Activated naive CD8-positive, alpha-beta T cell treated with anti-CD3 and anti-CD28 coated beads for 36 hours (primary cell): ENCODE measurements at places on chromosomes 6 and 20. TPM values are rescaled to one million over a fixed set of nuclear protein-coding genes. Genes with fewer than 3 reads are reported as not detected.
A peak's percentile ranks its signal among the peaks of the same experiment; 100 is the strongest.

- no peak for DNase-seq
These were observed 86.5 kb upstream of the CST7 start for GRCh38 chr20:24862606-24863005.

OTOR gene
- not detected for total RNA-seq

GRCh38 chr20:12433724-12434123 is 516.0 kb downstream of the BTBD3 start:
- no peak for DNase-seq

DNA sequence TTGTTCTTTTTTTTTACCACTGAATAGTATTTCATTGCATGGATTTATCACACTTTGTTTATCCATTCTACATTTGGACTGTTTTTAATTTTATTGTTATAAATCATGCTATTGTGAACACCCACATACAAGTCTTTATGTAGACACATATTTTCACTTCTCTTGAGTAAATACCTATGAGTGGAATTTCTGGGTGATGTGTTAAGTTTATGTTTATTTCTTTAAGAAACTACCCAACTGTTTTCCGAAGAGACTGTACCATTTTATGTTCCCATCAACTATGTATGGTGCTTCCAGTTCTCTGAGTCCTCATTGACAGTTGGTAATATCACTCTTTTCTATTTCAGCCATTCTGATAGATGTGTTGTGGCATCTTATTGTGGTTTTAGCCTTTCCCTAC is 54.0 kb downstream of the RIN2 start:
- no peak for DNase-seq

ZSWIM3 gene
- total RNA-seq, result 3.5 TPM

VWA7 gene
- total RNA-seq, result 1.7 TPM

- DNase-seq, result no peak
These were observed 79.9 kb downstream of the GCLC start for GRCh38 chr6:53464927-53465460.

EDN1 gene
- not detected for total RNA-seq

DNA sequence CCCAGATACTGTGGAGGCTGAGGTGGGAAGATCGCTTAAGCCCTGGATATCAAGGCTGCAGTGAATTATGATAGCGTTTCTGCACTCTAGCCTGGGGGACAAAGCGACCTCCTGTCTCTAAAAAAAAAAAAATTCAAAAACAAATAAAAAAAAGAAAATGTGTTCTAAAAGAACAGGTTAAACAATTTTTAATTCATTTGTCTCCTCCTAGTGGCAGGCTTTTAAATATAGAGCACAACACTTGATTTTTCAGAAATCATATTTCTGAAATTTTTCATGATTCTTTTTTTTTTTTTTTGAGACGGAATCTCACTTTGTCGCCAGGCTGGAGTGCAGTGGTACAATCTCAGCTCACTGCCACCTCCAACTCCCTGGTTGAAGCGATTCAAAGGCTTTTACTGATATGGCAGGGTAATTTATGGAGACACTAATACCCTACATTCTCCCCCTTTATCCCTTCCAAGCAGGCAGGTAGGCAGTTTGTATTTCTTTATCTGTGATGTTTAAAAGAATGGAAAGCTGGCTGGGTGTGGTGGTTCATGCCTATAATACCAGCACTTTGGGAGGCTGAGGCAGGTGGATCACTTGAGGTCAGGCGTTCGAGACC is 8.7 kb upstream of the GTF3C6 start:
- DNase-seq, result no peak

DNA sequence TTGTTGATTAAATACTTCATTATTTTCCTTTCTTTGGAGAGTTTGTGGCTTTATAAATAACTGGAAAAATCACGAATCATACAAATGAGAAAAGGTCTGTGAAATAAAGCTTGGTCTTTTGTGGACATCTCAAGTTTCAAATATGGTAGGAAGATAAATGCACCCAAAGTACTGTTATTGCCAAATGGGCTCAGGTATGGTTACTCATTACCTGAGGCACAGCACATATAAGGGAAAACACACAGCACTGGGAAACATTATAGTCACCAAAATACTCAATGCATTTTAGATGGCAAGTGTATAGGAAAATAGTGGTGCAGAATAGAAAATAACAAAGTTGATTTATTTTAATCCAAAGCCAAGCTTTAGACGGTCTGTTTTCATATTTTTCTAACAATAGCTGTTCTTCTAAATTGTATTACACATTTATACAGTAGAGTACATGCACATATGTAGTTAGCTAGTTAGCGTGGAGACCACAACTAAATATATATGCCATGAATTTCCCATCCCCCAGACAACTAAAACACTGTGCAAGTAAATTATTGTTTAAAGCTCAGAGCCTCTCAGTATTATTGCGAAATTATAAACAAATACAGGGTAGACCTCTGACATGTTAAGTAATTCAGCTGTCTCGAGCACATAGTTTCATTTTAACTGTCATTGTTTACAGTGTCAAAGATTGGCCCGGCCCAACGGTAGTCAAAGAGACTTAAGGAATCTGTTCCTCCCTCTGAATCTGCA is 336.0 kb downstream of the SYNE1 start:
- no peak for DNase-seq

DNA sequence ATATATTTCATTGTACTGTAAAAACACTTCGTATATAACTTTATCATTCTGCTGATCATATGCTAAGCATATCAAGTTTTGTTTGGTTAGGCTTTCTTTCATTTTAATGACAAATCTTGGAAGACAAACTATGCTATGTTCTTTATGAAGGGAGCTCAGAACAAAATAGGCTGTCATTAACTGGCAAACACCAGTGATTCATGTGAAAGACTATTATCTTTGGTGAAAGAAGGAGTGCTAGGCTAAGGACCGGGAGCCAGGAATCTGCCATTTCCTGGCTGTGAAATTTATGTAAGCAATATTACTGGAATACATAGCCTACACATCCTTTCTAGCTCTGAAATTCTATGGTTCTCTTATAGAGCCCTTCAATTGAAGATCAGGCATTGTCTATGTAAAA is 136.2 kb upstream of the CCN2 start:
- no peak for DNase-seq

DNA sequence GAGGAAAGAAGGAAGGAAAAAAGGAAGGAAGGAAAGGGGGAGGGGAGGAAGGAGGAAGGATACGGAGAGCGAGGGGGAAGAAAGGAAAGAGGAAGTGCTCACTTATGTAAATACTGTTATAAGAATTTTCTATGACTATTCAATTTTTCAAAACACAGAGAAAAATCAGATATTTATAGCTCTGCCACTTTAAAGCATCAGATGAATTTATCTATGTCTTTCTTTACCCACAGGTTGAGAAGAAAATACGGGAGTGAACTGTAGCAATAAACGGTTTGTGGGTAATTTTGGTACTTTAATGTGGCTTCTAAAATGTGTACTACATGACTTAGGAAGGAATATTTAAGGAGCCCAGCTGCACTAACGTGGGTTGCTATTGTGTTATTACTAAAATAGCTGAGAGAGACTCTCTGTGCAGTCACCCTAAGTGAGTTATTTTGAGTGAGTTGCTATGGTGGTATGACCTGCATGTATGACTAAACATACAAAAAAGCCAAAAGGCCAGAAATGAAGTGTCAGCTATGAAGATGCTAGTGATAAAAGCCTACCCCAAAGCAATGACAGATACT is 225.5 kb downstream of the SOD2 start:
- no peak for DNase-seq

GRCh38 chr6:34570066-34570833 is 14.1 kb upstream of the SPDEF start:
- DNase-seq, result no peak

CCM2L gene
- not detected for total RNA-seq

DNA sequence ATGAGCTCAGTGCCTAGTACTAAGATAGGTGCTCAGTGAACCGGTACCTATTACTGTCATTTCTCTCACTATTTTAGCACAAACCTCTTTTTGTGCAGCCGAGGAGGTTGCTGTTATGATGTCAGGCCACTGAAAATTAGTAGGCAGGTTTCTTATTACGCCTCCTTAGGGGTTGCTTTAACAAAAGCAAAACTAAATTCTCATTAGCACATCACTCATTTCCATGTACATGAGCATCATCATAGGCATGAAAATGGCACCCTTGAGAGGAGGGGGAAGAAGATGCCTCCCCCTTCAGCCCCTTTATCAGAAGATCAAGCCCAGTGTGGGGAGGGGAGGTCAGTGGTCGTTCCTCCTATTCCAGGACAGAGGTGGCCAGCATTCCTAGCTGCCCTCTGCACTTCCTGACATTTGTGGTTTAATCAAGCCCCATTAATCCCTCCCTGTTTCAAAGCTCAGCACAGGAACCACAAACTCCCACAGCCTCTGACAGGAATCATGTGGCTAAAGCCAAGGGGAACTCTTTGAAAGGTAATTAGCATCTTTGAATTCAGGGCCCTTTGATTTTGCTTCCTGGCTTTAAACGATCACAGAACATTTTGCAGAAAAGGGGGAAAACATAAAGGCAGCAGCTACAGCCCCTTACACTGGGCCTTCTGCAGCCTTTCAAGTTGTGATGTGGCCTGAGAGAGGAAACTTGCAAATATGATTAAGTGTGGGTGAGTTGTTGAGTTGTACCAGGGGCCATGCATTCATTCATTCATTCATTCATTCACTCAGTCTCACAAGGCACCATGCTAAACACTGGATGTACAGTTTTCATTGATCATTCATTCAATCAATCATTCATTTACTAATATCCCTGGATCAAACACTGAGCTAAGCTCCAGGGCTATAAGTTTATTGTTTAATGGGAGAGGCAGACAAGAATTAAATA is 31.9 kb upstream of the PSMF1 start:
- no peak for DNase-seq

- DNase-seq, result no peak
These were observed 2.4 kb downstream of the KLC4 start for GRCh38 chr6:43061861-43062260.

IPCEF1 gene
- 16.9 TPM for total RNA-seq

- DNase-seq, result peak; percentile 82
These were observed 663 bp downstream of the FYN start for GRCh38 chr6:111872401-111873177.

DNA sequence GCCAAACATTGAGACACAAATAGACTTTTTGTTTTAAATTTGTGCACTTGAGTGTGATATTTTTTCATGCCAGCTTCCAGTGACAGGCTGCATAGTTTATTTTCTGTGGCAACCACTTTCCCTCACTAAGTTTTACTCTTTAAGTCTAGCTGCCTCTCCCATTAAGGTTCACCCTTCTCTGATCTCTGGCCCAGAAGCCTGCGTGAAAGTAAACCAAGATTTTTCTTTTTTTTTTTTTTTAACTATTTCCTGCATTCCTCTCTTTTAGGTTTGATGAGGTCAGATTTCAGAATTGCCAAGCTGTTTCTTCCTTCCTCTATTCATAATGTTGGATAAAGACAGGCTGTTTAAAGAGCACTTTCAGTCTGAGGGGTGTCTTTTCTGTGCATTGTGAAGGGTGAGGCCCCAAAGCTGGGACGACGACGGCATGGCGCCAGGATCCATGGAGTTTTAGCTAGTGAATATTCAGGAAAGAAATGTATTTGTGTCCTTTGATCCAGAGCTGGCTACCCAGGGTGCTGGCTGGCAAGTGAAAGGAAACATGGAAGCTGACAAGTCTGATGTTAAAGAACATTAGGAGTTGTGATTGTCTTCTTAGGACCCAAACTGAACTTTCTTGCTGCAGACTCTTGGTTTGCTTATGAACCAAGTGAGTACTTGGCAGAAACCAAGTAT is 50.7 kb downstream of the DOK5 start:
- no peak for DNase-seq

- DNase-seq, result no peak
These were observed 1.4 kb downstream of the NFS1 start for GRCh38 chr20:35697696-35698297.

GRCh38 chr6:156197513-156197912 is 579.7 kb upstream of the ARID1B start:
- no peak for DNase-seq

SLC16A10 gene
- total RNA-seq, result 12.0 TPM

- no peak for DNase-seq
These were observed 117.1 kb upstream of the PTPRT start for GRCh38 chr20:43306837-43307236.

NKX2-2 gene
- not detected for total RNA-seq

DNA sequence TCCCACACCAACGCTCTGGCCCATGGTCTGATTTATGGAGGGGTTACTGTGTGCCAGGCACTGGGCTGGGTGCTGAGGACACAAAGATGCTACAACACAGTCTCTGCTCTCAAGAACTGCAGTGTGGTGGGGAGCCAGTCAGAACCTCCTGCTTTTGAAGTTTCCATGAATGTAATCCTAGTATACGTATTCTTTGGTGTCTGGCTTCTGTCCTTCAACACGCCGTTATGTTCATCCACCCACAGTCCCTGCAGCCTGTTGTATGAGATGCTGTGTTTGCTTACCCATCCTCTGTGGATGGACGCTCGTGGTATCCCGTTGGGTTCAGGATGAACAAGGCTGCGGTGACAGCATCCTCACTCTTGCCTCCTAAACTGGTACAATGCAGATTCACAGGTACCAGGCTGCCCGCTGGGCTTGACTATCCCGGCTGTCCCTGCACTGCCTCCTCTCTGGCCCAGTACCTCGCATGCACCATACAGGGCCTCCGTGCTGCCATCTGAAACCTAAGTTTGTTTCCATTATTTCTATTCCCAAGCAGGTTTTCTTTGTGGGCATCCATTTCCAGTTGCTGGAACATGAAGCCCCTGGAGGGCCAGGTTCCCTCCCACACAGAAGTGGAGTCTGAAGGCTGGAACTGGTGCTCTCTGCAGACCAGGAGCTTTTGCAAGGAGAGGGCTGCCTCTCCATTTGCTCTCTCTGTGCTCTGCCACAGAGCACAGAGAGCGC is 364.5 kb downstream of the ZFAND3 start:
- DNase-seq, result no peak

- no peak for DNase-seq
These were observed 21.7 kb downstream of the RIPK1 start for GRCh38 chr6:3090013-3090412.

GRCh38 chr20:51271931-51272330 is 249.0 kb upstream of the KCNG1 start:
- no peak for DNase-seq

DNA sequence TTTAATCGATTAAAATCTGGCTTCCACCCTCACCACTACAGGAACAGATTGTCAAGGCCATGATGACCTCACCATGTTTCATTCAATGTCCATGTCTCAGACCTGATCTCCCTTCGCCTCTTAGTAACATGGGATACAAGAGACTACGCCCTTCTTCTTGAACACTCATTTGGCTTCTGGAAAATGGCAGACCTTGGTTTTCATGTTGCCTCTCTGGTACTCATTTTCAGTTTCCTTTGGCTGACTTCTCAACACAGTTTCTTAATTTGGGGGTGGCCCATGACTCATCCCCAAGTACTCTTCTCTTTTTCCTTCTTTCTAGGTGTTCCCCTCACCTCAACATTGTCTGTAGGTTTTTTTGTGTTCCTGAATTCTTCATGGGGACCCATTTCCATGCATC is 22.7 kb downstream of the TMX4 start:
- DNase-seq, result no peak

HCRTR2 gene
- not detected for total RNA-seq

PRICKLE4 gene
- total RNA-seq, result not detected

SSTR4 gene
- total RNA-seq, result not detected
